ENCODE measurements at places on chromosomes 7 and 10.

- no peak for DNase-seq
Observed at GRCh38 chr7:99762680-99763327, 21.2 kb downstream of the CYP3A4 start.

GRCh38 chr10:15361131-15361530 lies 10.0 kb downstream of the FAM171A1 start:
- no peak for DNase-seq

GRCh38 chr7:139081584-139081983 lies 27.9 kb downstream of the ZC3HAV1 start:
- no peak for DNase-seq

- DNase-seq: no peak
Observed at GRCh38 chr7:141386881-141387280, 164.3 kb upstream of the AGK start.

- DNase-seq: no peak
Observed at GRCh38 chr7:55104123-55104522, 85.3 kb downstream of the EGFR start.

Data from SK-N-MC (cell line).